CD4-positive, alpha-beta T cell treated with Interleukin-15 for 4 hours (primary cell): ENCODE measurements at places on chromosomes 2 and 18.

DNA sequence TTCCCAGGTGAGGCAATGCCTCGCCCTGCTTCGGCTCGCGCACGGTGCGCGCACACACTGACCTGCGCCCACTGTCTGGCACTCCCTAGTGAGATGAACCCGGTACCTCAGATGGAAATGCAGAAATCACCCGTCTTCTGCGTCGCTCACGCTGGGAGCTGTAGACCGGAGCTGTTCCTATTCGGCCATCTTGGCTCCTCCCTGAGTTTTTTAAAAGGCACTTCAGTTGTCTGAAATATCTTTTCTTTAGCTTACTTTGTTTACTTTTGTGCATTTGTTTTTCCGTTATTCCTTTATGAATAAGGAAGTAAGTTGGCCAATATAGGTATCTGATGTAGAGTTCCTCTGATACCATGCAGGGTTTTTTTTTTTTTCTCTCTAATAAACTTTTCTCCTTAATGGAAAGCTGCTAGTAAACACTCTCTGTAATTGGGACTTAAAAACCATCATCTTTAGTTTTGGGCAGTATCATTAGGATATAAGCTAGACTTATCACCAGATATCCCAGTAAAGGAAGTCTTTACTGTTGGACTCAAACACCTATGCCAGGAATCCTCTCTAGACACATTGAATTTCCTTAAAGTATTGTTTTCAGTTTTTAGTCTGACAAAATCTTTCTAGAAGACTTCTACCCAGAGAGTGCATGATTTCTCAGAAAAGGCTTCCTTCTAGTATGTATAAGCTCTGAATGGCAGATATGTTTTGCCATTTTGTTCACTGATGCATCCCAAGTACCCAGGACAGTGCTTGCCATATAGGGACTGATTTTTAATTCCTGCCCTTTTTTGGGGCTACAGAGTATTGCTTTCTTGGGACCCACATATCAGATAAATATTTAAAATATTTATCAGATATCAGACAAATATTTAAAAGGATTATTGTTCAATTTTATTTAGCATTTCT, 35.8 kb upstream of the DYSF start:
- peak; percentile 2 for DNase-seq

DNA sequence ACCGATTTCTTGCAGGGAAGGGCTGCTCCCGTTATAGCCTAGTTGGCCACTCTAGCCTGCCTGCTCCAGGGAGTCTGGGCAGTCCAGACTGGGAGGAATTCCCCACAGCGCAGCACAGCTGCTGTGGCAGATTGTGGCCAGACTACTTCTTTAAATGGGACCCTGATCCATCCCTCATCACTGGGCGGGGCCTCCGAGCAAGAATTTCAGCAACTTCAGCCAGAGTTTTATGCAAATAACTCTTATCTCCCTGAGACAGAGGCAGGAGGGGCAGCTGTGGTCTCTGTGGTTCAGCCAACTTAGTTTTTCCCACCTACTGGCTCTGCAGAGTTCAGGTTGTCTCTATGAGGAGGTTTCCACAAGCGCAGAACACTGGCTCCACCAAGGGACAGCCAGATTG, 1583.2 kb downstream of the SUCLG1 start:
- DNase-seq, result no peak

- peak; percentile 85 for DNase-seq
Measured at GRCh38 chr2:73979021-73979420, 5.7 kb upstream of the TET3 start.

- DNase-seq, result no peak
Measured at GRCh38 chr2:207467716-207468347, 61.9 kb upstream of the CREB1 start.

DNA sequence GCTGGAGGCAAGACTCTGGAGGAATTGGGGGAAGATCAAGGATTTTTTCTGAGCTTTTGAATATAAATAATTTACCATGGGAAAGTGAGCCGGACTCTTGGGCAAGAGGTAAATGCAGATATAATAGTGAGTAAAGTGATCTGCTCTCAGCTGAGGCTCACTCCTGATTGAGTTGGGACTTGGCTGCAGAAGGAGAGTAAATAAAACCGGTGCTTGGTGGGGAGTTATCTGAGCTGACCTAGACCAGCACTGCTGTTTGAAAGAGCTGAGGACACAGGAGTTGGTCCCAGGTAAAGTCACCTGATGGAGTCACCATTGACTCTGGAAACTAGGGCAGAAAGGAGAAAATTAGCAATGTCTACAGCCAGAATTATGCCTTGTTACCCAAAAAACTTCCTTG, 57.3 kb upstream of the LRPPRC start:
- DNase-seq, result no peak

- DNase-seq, result no peak
Measured at GRCh38 chr2:104938231-104938941, 84.5 kb downstream of the POU3F3 start.

DNA sequence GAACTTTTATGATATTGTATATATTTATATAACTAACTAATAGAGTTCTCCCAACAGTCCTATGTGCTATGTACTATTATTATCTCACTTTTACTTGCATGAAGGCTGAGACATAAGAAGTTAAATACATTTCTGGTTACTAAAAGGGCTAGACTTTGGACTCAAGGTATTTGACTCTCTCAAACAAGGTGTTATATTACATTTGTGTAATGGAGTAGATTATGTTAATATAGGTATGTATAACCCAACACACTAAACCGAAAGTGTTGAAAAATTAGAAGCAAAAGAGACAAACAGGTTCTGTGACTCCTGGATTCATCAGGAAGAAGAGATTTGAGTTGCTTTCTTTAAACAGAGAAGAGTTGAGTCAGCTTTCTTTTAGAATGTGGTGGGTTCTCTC, 733.6 kb upstream of the ZEB2 start:
- DNase-seq, result no peak

GRCh38 chr2:54634021-54634420, 89.4 kb upstream of the EML6 start:
- DNase-seq, result no peak

GRCh38 chr18:78082816-78083215, 833.2 kb downstream of the GALR1 start:
- DNase-seq, result no peak

DNA sequence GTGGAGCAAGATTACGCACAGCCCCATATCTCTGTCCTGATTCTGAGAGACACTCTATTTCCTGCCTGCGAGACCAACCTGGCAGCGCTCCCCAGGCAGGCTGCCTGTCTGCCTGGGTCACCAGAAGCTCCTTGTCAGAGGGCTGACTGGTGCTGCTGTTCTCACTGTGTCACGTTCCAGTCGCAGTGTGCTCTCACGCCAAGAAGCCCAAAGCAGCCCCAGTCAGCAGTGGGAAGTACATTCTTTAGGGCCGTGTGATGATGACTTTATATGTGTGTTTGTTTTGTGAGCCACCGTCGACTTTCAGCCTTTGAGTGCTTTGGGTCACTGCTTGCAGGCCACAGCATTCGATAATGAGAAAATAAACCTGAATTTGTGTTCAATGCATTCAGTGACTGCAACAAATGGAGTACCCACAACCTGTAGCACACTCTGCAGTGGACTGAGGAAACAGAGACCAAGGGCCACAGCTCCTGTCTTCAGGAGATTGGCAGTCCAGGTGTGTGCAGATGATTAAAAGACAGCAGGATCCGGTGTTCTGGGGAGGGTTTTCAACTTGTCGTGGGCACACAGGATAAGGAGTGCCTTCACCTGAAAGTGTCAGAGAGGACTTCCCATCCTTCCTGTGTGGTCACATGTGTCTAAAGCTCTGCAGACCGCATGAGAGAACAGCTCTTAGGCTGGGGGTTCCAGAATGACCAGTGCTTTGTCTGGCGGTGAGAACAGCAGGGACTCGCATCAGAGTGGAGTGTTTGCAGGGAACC, 4.8 kb downstream of the TNFRSF11A start:
- DNase-seq, result no peak

DNA sequence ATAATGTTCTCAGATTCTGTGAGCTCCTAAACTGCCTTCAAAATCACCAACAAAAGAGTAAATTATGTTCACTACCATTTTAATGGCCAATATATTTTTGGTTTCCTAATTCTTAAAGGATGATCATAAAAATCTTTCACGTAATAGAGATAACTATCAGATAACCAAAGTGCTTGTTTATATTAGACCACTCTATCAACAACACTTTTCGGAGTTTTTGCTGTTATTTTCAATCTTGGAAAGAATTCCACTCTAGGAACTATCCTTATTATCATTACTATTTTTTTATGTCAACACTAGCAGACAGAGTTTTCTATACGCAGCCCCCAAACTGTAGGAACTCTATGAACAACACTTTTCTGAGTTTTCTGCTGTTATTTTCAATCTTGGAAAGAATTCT, 782.5 kb upstream of the ZEB2 start:
- DNase-seq, result no peak
